Right ventricle myocardium inferior (tissue), 1 donor: ENCODE measurements at places on chromosomes 3 and 15. TPM values are rescaled to one million over a fixed set of nuclear protein-coding genes. Genes with fewer than 3 reads are reported as not detected.

The HESX1 gene
- total RNA-seq: not detected

The CLDN1 gene
- total RNA-seq: 0.46 TPM

The IMP3 gene
- 43.3 TPM for total RNA-seq

The USP13 gene
- total RNA-seq: 122 TPM

The GNAT1 gene
- total RNA-seq: not detected

The TMEM40 gene
- total RNA-seq: 4.2 TPM
